ENCODE measurements at places on chromosomes 6 and 20.

- H3K4me1 ChIP-seq = no peaks in the 10 kb centered on the region
- no peak overlapping the region for H3K4me3 ChIP-seq
- H3K27ac ChIP-seq = no peak overlapping the region
- no peak for DNase-seq
- no peaks in the 10 kb centered on the region for H3K36me3 ChIP-seq
- H3K27me3 ChIP-seq = peaks cover 31% of the 10 kb centered on the region
Observed at GRCh38 chr20:63026582-63027165, 19.9 kb upstream of the BHLHE23 start.

- H3K27me3 ChIP-seq = no peaks in the 10 kb centered on the region
- H3K4me1 ChIP-seq = no peaks in the 10 kb centered on the region
- H3K27ac ChIP-seq = no peak overlapping the region
- peak; percentile 50 for DNase-seq
Observed at GRCh38 chr6:106609699-106610098, 19.6 kb downstream of the RTN4IP1 start.

- H3K36me3 ChIP-seq = no peaks in the 10 kb centered on the region
- DNase-seq = no peak
- peaks cover 11% of the 10 kb centered on the region for H3K4me1 ChIP-seq
- peak overlapping the region; percentile 90 for H3K27ac ChIP-seq
- H3K27me3 ChIP-seq = no peaks in the 10 kb centered on the region
Observed at GRCh38 chr20:47501116-47501481, 588 bp upstream of the NCOA3 start.

GRCh38 chr20:13260650-13261279 is 39.7 kb downstream of the ISM1 start:
- H3K4me3 ChIP-seq = no peak overlapping the region
- H3K27me3 ChIP-seq = no peaks in the 10 kb centered on the region
- H3K4me1 ChIP-seq = peaks cover 15% of the 10 kb centered on the region
- H3K27ac ChIP-seq = no peak overlapping the region
- no peaks in the 10 kb centered on the region for H3K36me3 ChIP-seq
- no peak for DNase-seq

DNA sequence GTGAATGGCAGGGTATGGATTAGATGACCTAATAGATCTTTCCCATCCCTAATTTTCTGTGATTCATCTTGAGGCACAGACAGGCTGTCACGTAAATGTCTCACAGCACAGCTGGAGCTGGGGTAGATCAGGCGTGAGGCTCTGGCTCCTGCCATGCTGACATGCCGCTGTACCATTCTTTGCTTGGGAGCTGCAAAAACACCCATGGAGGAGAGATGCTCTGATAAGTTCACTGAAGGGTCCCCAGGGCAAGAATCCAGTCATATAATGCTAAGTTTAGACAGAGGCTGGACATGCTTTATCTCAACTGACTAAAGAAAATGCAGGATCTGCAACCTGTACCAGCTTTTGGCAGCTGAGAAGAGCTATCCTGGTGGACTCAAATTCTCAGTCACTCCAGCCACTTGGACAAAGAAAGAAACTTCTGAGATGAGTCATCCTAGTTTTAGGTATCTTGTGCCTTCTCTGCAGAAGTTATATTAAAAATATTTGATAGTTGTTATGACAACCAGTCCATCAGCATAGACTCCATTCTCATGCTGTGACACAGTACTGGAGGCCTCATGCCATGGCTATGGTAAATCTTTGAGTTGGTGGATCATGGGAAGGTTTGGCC is 185.1 kb upstream of the RAB32 start:
- H3K27ac ChIP-seq = no peak overlapping the region

DNA sequence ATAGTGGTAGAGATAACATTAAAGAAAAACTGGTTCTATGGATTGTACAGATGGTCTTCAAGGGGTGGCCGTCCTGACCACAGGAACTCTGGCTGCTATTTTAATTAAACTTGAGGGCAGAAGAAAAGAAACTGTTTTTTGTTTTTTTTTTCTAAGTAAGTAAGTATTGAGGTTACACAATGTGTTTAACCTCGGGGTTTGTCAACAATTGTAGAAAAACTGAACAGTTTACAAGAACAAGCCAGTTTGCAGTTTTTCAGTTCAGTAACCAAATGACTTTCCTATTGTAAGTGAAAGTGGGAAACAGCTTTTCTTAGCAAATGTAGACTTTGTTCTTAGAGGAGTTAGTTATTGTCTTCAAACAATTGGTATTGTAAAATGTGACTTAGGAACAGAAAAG is 77.0 kb downstream of the PLCB1 start:
- DNase-seq = no peak
- peaks cover 15% of the 10 kb centered on the region for H3K4me1 ChIP-seq
- H3K36me3 ChIP-seq = no peaks in the 10 kb centered on the region
- H3K4me3 ChIP-seq = no peak overlapping the region
- no peak overlapping the region for H3K27ac ChIP-seq
- no peaks in the 10 kb centered on the region for H3K27me3 ChIP-seq

DNA sequence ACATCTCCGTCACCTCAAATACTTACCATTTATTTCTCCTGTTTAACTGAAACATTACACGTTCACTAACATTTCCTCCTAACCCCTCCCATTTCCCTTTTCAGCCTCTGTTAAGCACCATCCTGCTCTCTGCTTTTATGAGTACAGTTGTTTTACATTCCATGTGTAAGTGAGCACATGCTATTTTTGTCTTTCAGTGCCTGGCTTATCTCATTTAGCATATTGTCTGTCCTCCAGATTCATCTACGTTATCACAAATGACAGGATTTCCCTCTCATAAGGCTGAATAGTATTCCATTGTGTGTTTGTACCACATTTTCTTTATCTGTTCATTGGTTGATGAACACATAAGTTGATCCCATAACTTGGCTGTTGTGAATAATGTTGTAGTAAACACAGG is 22.7 kb downstream of the TAF11 start:
- H3K4me1 ChIP-seq = no peaks in the 10 kb centered on the region
- no peaks in the 10 kb centered on the region for H3K36me3 ChIP-seq
- no peak for DNase-seq
- no peak overlapping the region for H3K27ac ChIP-seq

DNA sequence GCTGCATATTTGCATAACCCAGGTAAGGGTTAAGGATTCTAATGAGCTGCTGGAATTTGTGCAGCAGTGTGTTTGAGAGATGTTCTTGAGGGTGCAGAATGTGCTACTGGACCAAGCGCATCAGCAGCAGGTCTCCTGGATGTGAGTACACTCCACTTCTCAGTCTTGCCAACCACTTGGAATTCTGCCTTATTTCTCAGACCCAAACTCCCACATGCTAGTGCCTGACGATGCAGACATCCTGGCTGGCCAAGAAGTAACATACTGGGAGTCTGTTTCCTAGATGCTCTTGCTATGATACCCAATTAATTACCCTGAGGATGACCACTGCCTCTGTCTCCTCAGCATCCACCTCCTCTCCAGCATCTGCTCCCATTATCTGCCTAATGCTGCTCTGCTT is 186.6 kb downstream of the MOXD1 start:
- no peak overlapping the region for H3K27ac ChIP-seq
- H3K4me3 ChIP-seq = no peak overlapping the region
- H3K4me1 ChIP-seq = no peaks in the 10 kb centered on the region
- H3K36me3 ChIP-seq = no peaks in the 10 kb centered on the region
- no peak for DNase-seq

- H3K27ac ChIP-seq = no peak overlapping the region
- H3K36me3 ChIP-seq = no peaks in the 10 kb centered on the region
- no peaks in the 10 kb centered on the region for H3K4me1 ChIP-seq
Observed at GRCh38 chr20:20465252-20465651, 97.3 kb downstream of the INSM1 start.

DNA sequence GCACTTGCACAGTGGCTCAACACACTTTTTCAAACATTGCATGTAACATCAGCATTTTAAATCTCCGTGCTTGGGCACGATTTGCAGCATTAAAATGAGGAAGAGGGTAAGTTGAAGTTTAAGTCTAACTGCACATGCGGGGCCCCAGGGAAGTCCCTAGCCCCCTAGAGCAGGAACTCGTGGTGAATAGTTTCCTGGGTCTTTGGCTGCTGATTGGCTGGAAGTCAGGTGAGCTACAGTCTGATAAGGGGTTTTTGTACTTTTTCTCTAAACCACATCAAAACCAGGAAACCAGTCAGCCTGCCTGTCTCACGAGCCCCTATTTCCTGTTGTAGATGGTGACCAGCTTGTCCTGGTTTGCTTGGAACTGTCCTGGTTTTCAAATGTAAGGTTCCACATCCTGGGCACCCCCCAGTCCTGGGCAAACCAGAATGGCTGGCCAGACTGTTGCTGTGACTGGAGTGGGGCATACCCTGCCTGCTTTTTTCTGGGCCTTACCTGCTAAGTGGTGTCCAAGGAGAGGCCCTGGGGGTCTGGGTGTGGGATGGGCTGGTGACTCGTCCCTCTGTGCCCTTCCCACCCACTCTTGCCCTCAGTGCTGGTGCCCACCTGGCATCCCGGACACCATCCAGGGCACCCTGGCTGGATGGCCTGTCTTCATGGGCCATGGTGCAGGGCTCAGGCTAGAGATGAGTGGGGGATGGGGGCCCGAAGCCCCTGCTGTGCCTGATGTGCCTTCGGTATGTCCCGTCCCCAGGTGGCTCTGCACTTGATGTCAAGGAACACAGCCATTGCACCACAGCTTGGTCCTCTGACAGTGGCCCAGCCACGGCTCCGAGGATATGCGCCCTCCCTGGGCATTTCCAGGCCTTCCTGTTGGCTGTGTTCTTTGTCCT is 31.8 kb downstream of the SUN5 start:
- H3K4me3 ChIP-seq = no peak overlapping the region
- H3K27ac ChIP-seq = no peak overlapping the region
- H3K4me1 ChIP-seq = peaks cover 7% of the 10 kb centered on the region
- no peaks in the 10 kb centered on the region for H3K27me3 ChIP-seq
